Stimulated activated CD8-positive, alpha-beta memory T cell treated with anti-CD3 and anti-CD28 coated beads, Interleukin-12 subunit alpha, Interleukin-12 subunit beta, amount 100 ng/mL, for 4 hours (primary cell): ENCODE measurements at places on chromosomes 11 and 22.

- DNase-seq, result no peak
Observed at GRCh38 chr11:85844439-85845123, 10.6 kb upstream of the CCDC83 start.

- no peak for DNase-seq
Observed at GRCh38 chr11:86161336-86161735, 83.2 kb upstream of the EED start.

GRCh38 chr22:32850591-32851517 lies 49.3 kb downstream of the TIMP3 start:
- DNase-seq, result no peak

DNA sequence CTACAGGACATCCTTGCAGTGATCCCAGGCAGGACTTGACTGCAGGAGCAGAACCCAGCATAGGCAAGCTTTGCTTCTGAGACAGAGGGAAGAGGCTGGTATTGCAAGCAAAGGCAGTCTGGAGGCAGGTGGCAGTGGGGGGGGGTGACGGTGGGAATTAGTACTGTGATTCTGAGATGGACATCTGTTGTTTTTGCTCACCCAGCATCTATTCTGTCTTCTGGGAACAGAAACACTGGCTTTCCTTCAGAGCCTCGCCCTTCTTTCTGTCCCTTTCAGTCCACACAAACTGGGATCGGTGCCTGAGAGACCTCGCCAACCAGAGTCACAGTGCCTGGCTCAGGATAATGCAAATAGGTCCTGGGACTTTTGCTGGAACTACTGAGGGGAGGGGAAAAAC lies 31.2 kb upstream of the RASL10A start:
- DNase-seq, result no peak

GRCh38 chr11:98965775-98966174 lies 55.0 kb upstream of the CNTN5 start:
- DNase-seq, result no peak

DNA sequence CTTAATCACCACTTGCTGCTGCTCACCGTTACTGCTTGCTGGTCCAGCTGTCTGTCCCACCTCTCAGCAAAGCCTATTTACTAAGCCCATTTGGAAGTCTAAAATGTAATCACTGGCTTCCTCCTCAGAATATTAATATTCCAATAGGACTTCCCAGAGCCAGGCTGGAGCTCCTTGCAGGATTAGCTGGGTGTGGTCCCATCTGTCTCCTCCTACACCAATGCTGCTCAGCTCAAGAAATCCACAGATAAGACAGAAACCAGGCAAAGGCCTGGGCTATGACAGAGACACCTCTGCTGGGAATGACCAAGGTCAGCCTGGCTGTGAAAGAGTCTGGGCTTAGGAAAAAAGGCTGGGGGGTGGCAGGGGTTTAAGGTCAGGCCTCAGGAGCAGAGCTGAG lies 317.8 kb downstream of the BUD13 start:
- no peak for DNase-seq

DNA sequence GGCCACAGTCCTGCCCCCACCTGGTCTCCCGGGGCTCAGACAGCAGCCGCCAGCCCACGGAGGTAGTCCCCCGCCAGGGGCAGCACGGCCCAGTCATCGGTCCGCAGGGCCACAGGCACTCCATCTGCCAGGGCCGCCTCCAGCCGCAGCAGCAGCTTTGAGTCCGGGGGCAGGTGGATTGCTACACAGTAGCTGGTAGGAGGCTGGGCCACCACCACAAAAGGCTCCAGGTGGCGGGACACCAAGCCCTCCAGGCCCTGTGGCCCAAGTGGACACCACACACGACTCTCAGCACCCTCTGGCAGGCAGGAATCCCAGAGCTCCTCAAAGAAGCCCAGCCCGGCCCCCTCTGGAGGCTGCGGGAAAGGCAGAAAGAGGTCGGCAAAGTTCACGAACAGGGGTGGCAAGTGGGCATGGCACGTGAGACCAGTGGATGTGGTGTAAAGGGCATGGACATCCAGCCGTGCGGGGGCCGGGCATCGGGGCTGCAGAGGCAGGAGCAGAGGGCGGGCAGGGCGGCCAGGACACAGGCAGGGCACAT lies 2.9 kb downstream of the AP5B1 start:
- DNase-seq, result no peak

DNA sequence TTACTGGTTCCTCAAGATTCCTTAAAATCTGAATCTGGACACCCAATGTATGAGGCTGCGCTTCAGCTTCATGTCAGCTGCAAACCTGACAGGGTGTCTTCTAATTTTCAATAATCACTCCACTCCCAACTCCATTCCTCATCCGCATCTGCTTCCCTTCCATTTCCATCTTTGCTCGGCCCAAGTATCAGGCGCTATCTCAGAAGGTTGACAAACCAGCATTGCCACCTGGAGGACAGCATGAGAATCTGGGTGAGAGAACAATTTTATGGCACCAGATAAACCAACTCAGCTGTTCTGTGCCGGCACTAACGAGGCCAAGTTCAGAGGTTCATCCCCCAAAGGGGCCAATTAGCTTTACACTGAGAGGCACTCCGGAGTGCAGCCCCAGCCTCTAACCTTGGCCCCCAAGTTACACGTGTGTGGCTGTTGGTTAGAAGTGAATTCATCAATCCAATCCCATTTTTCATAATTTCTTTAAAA lies 79.1 kb upstream of the LMO2 start:
- no peak for DNase-seq

DNA sequence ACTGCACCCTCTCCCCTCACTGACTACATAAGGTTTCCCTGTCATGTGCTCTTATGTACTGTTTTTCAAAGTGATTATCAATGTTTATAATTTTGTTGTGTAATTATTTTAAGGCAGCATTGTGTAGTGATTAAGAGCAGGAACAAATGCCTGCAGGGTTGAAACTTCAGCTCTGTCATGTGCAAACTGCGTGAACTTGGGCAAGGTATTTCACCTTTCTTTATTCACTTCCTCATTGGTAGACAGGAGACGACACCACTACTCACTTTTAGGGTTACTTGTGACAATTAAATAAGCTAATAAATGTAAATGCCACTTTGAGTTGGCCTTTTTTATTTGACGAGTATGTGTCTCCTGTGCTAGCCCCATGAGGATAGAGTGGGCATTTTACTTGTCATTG lies 86.5 kb upstream of the E2F8 start:
- no peak for DNase-seq

DNA sequence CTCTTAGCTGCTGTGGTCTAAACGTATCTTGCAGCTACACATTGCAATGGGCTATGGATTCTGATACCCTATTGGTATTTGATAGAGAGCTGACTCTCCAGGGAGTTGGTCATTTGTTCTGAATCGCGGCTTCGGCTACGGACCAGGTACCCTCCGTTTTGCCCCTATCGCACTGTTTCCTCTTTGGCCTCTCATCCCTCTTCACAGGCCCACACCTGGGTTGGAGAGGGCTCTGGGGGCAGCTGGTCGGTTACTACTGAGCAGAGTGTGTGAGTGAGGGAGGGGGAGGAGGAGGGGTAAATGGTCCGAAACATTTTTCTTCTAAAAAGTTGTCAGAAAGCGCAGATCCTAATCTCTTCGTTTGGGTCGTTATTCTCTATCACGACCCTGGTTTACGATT lies 48.8 kb upstream of the HSD17B12 start:
- no peak for DNase-seq

DNA sequence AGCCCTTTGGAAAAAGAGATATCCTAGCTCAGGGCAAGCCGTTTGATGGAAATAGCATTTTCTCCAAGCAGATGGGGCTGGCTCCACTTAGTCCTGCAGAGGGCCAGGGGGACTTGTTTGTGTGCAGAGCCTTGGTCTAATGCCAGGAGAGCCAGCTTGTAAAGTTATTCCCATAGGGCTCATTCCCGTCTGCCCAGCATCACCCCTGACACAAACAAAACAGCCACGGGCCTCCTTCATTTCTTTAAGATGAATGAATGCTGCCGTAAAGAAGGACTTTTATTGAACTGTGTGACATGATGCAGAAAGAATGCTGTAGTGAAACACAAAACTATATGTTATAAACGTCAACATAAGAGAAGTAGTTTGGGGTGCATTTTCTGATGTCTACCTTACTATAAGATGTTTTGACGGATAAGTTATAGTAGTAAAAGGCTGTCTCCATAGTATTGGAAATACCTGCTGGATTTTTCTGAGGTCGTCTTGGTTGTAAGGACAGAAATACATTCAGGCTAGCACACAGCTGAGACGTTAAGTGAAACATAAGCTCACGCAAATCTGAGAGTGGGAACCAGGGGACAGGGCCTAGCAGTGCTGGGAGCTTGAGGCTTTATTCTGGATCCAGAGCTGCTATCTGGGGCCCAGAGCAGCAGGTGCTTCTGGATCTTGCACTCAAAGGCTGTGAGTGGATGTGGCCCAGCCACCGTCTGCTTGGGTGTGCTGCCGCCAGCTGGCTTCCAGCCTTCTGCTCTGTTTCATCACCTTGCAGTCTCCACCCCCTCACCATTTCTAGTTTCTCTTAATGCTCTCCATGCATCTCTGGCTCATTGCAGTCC lies 53.3 kb downstream of the NCAM1 start:
- no peak for DNase-seq

GRCh38 chr11:116279511-116279910 lies 493.3 kb downstream of the BUD13 start:
- no peak for DNase-seq

DNA sequence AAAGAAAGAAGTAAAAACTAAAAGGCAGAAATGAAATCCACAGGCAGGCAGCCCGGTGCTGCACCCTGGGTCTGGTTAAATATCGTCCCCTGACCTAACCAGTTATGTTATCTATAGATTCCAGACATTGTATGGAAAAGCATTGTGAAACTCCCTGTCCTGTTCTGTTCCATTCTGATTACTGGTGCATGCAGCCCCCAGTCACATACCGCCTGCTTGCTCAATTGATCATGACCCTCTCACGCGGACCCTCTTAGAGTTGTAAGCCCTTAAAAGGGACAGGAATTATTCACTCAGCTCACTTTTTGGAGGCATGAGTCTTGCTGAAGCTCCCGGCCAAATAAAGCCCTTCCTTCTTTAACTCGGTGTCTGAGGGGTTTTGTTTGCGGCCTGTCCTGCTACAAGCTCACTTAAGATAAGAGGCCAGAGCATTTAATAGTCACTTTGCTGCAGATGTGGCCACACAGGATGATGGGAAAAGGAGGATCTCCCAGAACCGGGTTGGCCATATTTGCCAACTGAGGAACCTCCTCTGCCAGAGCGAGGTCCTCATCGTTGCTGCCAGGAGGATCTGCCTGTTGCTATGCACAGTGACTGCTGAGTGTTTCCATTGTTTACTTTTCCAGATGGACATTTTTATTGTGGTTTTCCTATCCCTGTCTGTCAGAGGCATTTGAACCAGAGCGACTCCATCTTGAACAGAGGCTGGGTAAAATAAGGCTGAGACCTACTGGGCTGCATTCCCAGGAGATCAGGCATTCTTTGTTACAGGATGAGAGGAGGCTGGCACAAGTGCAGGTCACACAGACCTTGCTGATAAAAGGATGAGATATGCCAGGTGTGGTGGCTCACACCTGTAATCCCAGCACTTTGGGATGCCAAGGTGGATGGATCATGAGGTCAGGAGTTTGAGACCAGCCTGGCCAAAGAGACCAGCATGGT lies 10.2 kb downstream of the C11orf96 start:
- DNase-seq, result no peak

GRCh38 chr11:111018566-111018965 lies 227.0 kb upstream of the POU2AF2 start:
- DNase-seq, result no peak

DNA sequence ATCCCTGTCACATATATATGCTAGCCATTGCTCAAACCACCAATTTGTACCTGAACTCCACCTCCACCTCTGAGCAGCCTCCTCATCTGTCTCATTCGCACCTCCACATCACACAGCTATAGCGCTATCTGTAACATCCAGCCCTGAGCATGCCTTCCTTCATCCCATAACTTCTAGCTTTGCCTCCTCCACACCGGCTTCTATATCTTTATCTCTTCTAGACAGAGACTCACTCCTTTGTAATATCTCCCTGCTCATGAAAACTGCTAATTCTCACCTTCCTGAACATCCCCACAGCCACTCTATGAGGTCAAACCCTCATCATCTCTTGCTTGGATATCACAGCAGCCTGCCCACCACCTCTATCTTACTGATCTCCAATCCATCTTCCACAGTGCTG lies 5.9 kb downstream of the SIAE start:
- no peak for DNase-seq

- no peak for DNase-seq
Observed at GRCh38 chr11:119317592-119318239, 786 bp upstream of the MCAM start.

DNA sequence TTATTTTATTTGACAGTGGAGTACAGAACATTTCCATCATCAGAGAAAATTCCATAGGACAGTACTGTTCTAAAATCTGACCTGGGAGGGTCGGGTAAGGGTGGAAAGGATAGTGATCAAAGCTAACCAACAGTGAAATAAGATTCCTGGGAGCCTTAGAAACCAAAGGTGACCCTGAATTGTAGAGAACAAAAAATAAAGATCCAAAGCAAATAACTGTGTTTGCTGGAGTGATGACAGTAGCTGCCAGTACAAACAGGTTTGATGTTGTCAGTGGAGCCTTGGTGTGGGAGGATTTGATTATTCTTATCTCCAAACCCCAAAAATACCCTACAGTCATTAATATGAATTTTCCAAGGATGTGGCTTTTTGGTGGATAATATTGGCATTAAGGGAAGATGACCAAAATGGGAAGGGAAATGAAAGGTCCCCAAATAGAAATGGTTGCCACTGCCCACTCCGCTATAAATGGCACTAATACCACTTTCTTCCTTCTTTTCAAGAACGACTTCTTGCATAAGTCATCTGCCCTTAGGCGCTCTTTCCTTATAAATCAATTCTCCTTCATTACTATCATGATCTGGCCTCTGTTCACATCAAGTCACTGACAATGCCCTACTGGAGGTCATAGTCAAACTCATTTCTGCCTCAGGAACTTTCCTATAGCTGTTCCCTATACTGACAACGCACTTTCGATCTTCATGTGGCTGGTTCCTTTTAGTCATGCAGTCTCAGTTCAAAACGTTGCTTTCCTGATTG lies 44.4 kb downstream of the EHF start:
- no peak for DNase-seq

GRCh38 chr11:114070464-114071139 lies 11.1 kb downstream of the ZBTB16 start:
- DNase-seq, result no peak

GRCh38 chr11:19513253-19513652 lies 199.4 kb upstream of the NAV2 start:
- no peak for DNase-seq

- no peak for DNase-seq
Observed at GRCh38 chr11:40139536-40139935, 1319.9 kb downstream of the LRRC4C start.

- DNase-seq, result no peak
Observed at GRCh38 chr11:119671561-119672015, 57.4 kb downstream of the NECTIN1 start.
